PC-9 (cell line): ENCODE measurements at places on chromosomes 3 and 15.
A peak's percentile ranks its signal among the peaks of the same experiment; 100 is the strongest.

GRCh38 chr3:150429767-150430671 lies 21.9 kb downstream of the TSC22D2 start:
- no peak for DNase-seq

- no peak for DNase-seq
These were observed 137.2 kb downstream of the DOCK3 start for GRCh38 chr3:50811893-50812292.

GRCh38 chr3:188993181-188993580 lies 178.6 kb upstream of the TPRG1 start:
- DNase-seq = no peak

DNA sequence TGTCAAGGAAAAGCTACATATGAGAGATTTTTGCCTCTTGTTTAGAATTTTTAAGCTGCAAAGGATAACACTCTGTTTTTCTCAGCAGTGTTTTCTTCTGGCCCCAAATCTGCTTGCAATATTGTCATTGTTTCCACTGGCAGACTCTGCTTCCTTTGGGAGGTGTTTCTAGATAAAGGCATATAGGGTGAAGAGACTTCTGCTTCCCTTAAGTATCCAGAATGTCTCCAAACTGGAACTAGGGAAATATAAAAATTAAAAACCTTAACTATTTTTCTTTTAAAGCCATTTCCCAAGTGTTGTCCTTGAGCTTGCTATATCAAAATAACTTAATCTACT lies 225.8 kb downstream of the CGGBP1 start:
- DNase-seq = no peak

DNA sequence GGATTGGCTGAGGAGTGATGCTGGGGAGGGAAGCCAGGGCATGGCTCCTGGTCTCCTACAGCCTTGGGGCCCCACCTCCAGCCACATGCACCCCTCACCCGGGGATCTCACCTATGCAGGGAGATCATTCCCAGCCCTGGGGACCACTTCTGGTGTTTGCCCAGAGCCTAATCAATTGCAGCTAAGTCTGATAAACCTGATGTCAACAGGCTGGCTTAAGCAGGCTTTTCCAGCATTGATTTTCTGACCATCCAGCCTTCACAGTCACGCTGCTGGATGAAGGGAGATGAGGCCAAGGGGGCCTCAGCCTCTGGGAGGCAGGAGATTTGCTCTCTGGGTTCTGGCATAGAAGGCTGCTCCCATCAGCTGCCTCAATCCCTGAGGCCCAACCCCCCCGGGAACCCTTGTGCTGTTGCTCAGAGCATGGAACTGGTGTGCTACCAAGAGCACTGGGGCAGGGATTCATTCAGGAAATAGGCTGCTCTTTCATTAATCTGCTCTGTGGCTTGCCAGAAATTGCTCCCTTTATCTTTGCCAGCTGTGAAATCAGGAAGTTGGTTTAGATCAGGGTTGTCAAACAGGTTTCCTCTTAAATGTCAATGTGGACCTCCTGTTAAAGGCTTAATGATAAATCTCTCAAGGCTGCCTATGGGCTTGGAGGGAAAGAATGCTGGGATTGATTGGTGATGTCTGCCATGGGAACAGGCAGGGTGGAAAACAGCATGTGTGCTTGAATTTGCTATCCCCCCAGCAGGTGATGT lies 19.0 kb downstream of the FAM3D start:
- DNase-seq = no peak

DNA sequence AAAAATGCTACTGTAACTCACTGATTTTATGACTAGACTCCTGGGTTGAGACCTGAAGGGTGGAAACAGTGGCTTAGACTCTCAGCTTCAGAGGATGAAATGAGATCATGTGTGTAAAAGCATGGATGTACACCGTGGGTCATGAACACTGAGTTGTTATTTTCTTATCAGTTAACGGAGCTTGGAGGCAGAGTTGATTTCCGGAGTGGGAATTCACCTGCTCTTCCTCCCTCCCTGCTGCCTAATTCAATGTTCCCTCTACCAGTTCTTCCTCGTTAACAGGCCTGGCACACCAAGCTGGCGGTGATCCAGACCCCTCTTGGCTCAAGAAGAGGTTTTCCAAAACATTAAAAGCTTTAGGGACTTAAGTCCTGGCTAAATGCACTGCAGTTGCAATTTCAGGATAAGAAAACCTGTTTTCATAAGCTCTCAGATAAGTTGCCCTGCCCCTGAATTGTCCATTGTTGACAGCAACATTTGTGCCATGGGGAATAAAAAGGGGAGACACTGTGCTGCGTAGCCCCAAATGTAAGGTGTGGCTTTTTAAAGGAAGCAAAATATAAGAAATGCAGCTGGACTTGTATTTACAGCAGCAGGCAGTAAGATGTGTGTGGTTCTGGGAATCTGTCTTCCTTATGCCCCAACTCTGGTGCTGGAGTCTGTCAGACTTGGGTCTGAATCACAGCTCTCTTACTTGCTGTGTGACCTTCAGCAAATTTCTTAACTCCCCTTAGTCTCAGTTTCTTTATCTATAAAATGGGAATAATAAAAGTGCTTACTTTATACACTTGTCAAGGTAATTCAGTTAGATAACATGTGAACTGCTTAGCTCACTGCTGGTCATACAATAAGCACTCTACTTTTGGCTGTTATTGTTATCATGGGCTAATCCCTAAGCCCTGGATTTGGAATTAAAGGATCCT lies 9.9 kb downstream of the PDIA5 start:
- no peak for DNase-seq

GRCh38 chr3:123365450-123366143 lies 83.3 kb downstream of the ADCY5 start:
- DNase-seq = peak; percentile 16

GRCh38 chr3:19937459-19938294 lies 3.7 kb upstream of the EFHB start:
- DNase-seq = no peak

- DNase-seq = no peak
These were observed 63.6 kb downstream of the CYP11A1 start for GRCh38 chr15:74303741-74304309.

DNA sequence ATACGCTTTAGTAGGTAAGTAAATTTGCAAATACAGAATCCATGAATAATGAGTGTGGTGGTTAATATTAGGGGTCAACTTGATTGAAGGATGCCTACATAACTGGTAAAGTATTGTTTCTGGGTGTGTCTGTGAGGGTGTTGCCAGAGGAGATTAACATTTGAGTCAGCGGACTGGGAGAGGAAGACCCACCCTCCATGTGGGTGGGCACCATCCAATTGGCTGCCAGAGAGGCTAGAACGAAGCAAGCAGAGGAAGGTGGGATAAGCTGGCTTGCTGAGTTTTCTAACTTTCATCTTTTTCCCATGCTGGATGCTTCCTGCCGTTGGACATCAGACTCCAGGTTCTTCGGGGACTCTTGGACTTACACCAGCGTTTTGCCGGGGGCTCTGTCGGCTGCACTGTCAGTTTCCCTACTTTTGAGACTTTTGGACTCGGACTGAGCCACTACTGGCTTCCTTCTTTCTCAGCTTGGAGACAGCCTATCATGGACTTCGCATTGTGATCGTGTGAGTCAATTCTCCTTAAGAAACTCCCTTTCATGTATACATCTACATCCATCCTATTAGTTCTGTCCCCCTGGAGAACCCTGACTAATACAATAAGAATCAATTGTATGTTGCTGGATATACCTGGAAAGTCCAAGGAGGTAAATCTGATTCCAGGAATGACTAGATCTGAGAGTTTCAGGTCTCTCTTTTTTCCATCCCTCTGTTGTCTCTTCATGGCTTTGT lies 25.8 kb upstream of the NEDD4 start:
- DNase-seq = peak; percentile 77

GRCh38 chr15:49045751-49046219 lies 461 bp downstream of the SECISBP2L start:
- no peak for DNase-seq

DNA sequence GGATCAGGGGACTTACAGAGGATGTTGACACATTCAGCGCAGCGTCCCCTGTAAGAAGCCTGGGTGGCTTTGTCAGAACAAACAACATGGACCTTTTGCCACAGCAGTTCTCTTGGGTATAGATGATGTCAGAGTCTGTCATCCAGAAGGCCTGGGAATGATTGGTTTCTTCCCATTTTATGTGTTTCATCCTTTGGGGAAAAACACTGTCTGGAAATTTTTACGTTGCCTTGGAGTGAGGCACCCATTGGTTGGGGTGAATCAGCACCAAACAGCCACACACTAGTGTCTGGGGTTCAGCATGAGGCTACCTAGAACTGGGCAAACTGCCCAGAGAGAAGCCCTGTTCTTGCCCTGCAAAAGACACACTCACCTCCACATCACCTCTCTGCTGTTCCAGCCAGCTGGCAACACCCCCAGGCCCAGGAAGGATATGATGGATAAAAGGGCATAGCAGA lies 123.0 kb downstream of the FAM43A start:
- DNase-seq = peak; percentile 27

DNA sequence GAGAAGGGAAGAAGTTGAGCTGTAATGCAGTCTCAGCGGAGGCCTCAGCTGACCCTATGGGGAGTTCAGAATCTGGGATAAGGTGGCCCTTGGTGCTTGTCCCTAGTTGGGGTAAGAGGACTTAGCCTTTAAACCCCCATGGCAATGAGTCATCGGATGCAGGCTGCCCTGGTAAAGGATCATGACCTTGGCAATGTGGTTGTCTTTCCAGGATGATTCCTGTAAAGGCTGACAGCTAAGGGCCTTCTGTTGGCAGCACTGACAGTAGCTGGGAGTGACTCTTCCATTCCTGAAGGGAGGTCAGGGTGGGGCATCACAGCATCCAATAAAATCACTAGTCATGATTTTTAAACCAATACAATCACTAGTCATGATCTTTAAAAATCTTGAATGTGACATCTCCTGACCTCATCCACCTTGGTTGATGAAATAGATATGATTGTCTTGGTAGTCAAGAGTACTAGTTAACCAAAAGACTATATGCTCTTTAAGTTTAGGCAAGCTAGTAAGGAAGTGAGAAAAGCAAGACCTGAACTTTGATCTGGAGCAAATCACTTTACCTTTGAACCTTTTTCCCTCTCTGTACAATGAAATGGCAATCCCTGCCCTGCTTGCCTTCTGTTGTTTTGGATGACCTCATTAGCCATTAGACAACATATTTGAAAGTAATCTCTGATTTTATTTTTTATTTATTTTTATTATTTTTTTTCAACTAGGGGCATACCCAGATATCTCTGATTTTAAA lies 71.3 kb upstream of the CACNA1D start:
- DNase-seq = no peak

- peak; percentile 61 for DNase-seq
These were observed at the start of gene IL17RE for GRCh38 chr3:9902372-9903237. Gene IL17RE, plus strand, starts transcription at chr3:9902848. Its CDS starts 85 bp downstream, at chr3:9902933.

- no peak for DNase-seq
These were observed 25.1 kb upstream of the BCL2L10 start for GRCh38 chr15:52137432-52138357.

GRCh38 chr3:159057621-159058020 lies 255.8 kb downstream of the MFSD1 start:
- DNase-seq = no peak

DNA sequence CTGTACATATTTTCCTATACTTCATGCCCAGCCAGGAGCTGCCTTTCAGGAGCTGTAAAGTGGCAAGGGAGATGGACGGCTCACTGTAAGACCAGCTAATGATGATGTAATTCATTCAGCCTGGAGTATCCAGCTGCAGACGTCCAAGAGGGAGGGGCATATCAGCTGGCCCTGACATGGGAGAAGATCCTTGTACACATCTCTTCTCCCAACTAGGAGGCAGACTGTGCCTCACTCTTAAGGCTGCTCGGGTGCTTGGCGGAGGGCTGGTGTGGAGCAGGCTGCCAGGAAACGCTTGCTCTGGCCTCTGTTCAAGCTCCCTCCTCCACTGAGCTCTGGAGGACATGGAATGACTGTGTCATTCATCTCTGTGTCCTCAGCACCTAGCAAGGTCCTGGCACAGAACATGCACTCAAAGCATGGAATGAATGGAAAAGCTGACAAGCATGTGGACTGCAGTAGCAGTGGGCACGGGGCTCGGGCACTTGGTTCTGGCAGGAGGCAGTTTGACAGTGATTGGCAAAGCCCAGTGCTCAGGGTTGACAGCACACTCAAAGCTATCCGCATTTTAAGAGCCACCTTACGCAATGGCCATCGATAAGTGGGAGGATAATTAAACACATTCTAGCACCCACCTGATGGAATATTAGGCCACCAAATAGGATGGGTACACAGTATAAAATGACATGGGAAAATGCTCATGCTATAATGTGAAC lies 72.4 kb downstream of the TBC1D2B start:
- DNase-seq = no peak

DNA sequence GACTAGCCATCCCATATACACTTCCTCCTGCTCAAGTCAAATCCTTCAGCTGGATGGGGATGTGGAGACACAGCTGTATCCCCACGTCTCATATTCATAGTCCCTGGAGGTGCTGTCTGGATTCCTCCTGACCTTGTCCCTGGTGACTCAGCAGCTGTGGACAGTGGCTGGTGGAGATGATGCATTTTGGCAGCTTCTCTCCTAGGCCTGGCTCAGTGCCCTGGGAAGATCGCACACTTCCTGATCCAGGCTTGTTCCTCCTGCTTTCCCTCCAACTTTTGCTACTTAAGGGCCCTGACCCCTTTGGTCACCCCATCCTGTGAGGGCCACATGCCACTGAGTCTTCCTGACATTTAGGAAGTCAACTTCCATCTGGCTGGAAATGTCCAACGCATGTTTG lies 44.4 kb downstream of the ADAMTSL3 start:
- no peak for DNase-seq

- no peak for DNase-seq
These were observed 126.7 kb downstream of the ATP10A start for GRCh38 chr15:25736461-25736860.

- no peak for DNase-seq
These were observed 215.7 kb downstream of the STT3B start for GRCh38 chr3:31748281-31748932.

DNA sequence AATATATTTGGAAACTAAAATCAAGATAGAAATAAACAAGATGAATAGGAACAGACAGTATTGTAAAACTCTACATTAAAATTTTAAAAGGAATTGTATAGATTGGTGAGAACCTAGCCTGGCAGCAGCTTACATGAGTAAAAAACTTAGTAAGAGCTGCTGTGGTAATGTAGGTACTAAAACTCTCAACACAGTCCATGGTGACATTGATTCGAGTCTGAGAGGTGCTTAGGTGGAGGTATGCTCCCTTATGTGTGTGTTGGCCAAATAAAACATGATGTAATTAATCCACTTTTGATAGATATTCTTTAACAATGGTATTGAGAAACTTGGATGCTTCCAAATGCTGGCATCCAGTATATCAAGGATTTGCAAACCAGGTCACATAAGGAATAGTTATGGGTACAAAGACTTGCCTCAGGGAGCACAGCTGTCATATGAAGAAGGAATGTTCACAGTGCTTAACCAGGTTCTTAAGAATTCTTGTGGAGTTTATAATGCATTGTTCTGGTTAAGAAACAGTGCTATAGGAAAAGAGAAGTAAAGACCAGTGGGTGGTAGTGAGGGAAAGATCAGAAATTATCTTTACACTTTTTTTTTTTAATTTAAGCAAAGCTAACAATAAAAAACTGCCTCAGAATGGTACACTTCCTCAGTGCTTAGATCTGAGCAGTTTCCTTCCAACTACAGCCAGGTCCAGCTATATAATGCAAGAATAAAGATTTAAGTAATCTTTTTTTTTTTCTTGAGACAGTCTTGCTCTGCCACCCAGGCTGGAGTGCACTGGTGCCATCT lies 24.6 kb upstream of the IL20RB start:
- DNase-seq = no peak
